Activated T-helper 1 cell treated with anti-CD3 and anti-CD28 coated beads, Interleukin-2, amount 50 U/mL, for 16 hours (primary cell): ENCODE measurements at places on chromosomes 12 and 14.

- no peak for DNase-seq
Observed at GRCh38 chr14:63487724-63488123, 55.5 kb downstream of the PPP2R5E start.

GRCh38 chr12:55797068-55797467, 20.5 kb downstream of the SARNP start:
- DNase-seq: no peak

DNA sequence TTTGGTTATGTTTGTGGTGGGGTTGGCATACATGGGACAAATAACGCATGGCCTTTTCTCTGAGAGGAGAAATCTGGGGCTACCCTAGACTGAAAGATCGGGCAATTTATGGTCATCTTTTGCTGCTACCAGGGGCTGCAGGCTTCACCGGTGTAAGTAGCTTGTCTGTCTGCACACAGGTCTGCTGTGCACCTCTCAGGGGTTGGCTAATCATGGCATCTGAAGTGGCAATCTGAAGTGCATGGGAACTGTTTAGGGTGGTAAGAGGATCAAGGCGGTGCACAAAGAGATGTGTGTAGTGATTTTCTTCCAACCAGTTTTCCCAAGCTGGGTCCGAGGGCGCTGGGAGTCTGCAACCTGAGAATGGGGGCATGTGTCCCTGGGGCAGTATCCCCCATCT, 141.3 kb downstream of the EMP1 start:
- no peak for DNase-seq

DNA sequence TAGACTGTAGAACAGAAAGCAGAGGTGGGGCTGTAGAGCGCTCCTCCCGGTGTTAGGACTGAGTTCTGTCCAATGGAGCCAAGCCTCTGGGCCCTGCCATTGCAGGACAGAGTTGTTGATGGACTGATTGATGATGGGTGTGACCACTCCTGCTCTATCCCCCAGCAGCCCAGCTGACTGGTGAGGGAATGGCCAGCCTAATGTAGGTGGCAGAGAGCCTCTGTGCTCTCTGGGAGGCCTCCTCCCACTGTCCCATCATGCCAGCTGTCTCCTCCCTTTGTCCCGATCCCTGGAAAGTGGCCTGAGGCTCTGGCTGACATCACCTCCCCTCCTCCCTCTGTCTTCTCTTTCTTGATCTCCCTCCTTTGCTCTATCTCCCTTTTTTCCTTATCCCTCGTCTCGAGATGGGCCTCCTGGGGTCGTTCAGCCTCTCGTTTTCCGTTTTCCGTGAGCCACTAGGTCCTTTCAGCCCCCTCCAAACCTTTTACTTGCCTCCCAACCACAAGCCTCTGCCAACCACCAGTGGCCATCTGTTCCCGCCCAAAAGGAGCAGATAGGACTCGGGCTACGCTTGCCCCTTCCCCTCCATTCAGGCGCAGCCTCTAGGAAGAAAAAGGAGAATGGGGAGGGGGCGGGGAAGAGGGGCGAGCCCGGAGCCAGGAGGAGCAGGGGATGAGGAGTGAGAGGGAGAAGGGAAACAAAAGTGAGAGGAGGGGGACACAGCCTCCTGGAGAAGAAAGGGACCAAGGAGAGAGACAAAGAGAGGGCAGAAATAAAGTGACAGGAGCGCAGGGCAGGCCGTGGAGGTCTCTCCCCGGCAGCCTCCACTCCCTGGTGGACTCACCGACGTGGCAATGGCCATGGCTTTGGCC, 572 bp downstream of the EFS start:
- DNase-seq: no peak

DNA sequence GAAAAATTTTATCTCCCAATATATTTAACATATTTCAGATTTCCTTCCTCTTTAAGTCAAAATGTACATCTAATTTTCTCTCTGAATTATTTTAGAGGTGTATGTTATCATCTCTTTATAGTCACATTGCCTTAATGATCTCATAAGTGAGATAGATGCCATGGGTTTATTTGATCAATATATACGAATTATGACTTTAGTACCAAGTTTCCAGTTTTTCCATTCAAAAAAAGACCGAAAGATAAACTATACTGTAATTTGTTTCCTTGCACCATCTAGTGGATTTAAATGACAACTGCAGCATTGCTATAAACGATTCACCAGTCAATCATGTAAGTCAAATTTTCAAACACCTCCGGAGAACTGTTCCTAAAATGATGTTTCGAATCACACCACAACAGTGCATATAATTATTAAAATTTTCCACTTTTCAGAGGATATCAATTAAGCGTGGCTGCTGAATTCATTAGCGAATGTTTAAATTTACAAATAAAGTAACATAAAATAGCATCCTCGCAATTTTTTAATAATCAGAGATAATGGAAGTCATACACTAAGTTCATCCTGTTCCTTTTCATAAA, 419 bp upstream of the ATXN7L3B start:
- no peak for DNase-seq

- no peak for DNase-seq
Observed at GRCh38 chr12:115771065-115771464, 506.4 kb downstream of the MED13L start.

DNA sequence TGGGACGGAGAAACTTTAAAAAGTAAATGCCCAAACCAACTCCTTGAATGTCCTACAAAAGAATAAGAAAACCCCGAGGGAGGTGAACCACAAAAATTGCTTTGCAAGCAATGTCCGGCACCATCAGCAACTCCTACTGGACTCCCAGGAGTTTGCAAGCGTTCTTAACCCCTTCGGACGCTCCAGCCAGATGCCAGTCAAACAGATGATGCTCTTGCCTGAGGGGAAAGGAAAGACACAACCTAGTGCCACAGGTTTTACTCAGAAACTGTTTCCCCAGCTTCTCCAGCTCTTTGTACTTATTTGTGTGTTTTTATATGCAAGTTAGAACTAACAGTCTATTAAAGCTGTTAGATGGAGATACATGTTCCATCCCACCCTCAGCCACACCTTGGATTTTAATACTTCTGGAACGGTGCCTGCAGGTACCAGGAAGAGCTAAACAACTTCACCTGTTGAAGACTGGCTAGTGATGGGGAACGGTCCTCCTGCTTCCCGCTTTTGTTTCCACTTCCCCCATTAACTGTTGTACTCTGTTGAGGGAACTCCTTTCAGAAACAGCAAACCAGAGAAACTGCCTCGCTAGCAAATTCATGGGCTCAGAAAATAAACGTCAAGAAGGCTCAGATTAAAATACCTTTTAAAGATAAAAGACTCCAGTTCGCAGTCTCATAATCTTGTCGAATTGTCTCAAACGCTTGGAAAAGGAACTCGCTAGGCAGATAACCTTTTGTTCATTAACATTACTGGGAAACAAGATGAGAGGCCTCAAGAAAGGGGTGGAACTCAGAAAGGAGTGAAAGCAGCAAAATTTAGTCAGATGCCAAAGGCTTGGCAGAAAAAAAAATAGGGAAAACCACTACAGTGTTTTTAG, 1.1 kb upstream of the FERMT2 start:
- no peak for DNase-seq

DNA sequence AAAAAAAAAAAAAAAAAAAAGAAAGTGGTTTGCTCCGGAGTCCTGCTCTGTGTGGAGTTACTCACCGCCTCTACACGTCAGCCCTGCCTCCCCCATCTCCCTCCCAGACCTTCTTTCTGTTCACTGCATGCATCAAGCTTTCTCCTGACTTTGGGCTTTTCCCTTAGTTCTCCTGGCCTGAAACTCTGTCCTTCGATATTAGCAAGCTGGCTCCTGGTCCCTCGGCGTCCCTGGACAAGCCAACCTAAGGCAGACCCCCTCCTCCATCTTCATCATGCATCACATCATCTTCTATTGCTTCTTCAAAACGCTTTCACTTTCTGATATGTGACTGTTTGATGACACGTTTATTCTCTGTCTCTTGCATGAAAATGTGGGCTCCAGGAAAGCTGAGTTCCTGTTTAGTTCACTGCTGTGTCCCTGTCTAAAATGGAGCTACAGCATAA, 40.6 kb downstream of the SLC15A4 start:
- no peak for DNase-seq

- DNase-seq: no peak
Observed at GRCh38 chr12:74626397-74626796, 88.8 kb downstream of the ATXN7L3B start.

- DNase-seq: no peak
Observed at GRCh38 chr12:119652665-119653064, 15.3 kb upstream of the PRKAB1 start.

- DNase-seq: no peak
Observed at GRCh38 chr14:55624913-55625312, 44.9 kb downstream of the KTN1 start.

DNA sequence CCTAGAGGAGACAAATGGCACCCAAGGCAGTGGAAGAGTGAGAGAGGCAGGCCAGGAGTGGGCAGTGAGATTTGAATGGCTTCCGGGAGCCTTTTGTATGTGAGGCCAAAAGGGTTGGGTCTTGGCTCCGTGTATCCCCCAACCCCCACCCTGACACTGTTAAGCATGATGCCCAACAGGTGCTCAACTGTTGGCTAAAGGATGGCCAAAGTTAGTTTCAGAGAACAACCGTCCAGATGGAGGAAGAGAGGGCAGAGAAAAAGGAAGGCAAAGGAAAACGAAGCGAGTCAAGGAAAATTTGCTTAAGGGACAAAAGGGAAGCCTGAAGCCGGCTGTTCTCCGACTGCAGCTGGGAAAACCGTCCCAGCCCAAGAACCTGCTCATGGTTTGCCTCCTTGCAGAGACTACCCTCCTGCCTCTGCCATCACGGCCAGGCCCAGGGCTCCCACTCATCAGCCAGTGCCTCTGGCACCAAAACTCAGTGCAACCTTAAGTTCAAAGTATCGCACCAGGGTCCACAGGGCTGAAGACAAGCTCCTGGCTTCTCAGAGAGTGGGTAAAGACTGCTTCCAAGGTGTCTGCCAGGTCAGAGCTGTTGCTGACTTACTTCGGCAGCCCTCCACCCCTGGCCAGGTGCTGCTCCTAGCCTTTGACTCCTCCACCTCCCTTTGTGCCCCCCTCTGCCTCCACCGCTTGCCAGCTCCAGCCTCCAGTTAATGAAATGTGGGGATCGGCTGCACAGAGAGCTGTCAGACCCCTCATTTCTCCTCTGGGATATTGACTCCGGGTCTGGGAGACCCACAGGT, 4.2 kb upstream of the C1QL4 start:
- no peak for DNase-seq

GRCh38 chr12:49960474-49961110, 1.1 kb upstream of the AQP5 start:
- no peak for DNase-seq

GRCh38 chr12:76784600-76785051, 20.7 kb downstream of the ZDHHC17 start:
- no peak for DNase-seq

DNA sequence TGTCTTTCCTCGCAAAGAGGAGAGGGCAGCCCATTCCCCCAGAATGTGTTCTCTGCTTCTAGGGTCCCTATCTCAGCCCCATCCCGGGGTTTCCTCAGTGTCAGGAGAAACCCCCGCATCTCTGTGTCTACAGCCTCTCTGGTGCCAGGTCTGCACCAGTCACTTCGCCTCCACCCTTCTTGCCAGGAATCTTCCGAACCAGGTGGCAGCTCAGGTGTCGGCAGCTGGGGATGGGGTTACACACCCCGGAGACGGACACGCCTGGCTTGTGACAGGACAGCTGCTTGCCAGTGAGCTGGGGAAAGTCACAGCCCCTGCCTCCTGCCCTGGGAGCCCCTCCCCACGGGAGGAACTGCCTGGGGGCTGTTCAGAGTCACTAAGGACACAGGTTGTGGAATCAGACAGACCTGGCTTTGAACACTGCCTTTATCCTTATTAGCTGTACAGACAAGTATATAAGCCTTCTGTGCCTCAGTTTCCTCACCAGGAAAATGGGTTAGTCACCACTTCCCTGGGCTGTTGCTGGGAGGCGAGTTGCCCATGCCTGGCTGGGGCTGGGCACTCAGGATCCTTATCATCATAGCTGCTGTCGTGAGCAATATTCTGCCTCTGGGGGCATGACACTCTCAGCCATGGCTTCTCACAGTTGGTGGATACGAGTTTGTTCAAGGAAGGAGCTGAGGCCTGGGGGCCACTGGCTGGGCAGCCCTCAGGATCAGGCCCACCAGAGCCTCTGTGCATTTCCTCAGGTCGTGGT, 10.8 kb downstream of the HIP1R start:
- no peak for DNase-seq

DNA sequence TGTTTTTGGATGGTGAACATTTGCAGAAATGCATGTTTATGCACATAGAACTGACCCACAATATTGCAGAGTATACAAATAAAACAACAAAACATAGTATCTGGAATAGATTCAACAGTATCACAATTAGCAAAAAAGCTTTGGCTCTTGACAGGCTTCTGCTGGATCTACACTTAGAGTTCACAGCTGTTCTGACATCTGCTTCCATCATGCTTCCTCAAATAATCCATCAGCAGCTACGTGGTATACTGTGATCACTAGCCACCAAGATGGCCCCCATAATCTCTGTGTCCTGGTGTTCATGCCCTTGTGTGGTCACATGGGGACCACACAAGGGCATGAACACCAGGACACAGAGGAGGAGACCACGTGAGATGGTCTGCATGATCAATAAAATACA, 166.6 kb upstream of the CCDC198 start:
- no peak for DNase-seq

- DNase-seq: no peak
Observed at GRCh38 chr14:75370416-75371205, 57.2 kb upstream of the JDP2 start.

- DNase-seq: no peak
Observed at GRCh38 chr14:20624495-20625070, 16.9 kb downstream of the OR6S1 start.

DNA sequence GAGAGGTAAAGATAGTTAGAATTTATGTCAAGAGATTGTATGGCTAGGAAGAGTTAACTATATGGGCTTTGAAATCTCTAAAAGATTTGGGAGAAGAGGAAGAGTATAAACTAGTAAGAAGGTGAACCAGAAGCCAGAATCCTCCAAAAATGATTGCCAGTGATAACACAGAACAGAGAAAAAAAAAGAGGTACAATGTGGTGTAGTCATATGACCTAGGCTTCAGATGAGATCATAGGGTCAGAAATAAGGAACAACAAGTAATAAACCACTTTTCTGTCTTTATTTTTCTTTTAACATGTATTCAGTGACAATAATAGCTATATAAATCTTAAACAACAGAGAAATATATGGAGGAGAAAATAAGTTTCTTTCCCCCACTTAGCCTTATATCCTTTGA, 2.0 kb upstream of the NECAP1 start:
- DNase-seq: no peak

- DNase-seq: no peak
Observed at GRCh38 chr14:25431211-25432076, 381.5 kb upstream of the STXBP6 start.

DNA sequence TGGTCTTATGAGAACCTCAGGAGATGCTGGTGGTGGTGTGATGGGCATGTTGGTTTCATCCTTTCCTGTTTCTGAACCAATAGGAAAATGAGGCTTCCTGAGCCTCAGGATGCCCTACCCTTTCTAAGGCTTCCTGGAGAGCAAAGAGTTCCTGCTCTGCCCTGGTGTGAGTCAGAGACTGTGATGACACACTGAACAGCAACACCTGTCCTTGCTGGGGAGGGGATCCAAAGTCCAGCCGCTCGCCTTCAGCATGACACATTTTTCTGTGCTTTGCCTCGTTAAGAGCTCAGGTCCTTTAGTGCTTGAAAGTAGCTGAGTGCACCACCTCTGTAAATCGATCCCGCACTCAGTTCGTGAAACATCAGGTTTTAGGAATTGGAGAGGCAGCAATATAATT, 116.0 kb downstream of the CACNA1C start:
- no peak for DNase-seq
